Left kidney (tissue), 8 donors: ENCODE measurements at places on chromosomes 3 and 15. TPM values are rescaled to one million over a fixed set of nuclear protein-coding genes. Genes with fewer than 3 reads are reported as not detected.

CASR gene
- 24.9 TPM for polyA plus RNA-seq

GOLGA6L2 gene
- not detected for polyA plus RNA-seq

DNA sequence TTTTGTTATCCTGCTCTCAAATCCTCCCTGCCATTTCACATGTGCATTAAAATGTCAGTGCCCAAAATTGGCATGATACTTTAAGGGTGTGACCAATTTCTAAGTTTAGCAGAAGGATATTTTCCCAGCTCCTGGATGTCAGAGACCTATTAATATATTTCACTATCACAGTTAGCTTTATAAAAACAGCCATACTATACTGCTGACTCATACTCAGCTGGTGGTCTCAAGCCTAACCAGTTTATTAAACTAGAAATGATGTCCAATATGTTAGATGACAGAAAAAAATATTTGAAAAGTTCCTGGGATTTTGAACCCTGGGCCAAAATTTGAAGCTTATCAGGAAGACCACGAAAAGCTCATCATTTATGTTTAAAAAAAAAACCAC is 60.9 kb upstream of the ZNF280D start:
- no peak for DNase-seq

GRCh38 chr15:100635406-100636071 is 33.1 kb downstream of the ASB7 start:
- no peak for DNase-seq

DNA sequence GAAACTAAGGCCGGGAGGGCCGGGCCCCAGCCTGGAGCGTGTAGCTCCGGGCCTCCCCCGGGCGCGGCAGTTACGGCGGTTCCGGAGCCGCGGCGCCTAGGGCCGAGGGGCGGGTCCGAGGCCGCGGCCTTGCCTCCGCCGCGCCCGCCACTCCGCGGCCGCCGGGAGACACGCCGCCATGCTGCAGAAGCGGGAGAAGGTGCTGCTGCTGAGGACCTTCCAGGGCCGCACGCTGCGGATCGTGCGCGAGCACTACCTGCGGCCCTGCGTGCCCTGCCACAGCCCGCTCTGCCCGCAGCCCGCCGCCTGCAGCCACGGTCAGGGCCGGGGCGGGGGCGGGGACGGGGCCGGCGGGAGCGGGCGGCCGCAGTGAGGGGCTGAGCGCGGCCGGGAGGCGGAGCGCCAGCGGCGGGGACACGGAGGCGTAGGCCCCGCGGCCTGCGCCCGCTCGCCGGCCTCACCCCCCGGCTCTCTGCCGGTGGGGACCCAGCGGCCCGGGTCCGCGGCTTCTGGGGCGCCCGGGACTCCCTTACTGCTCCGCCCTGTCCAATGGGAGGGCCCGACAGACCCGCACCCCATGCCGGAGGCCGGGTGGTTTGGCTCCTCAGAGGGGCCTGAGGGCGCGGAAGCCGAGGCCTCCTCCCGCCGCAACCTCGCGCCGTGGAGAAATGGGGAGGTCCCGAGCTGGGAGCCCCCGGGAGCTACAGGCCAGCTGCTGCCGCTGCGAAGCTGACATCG is at the start of gene DIS3L:
Gene DIS3L (plus strand): TSS at position 150 of the 738 bp plus-strand sequence. CDS start 29 bp downstream, at position 179.
- peak; percentile 53 for DNase-seq

GRCh38 chr15:75947092-75947491 is 43.4 kb downstream of the FBXO22 start:
- no peak for DNase-seq

- no peak for DNase-seq
These were observed 261.0 kb downstream of the TLE3 start for GRCh38 chr15:69836526-69837230.

DNA sequence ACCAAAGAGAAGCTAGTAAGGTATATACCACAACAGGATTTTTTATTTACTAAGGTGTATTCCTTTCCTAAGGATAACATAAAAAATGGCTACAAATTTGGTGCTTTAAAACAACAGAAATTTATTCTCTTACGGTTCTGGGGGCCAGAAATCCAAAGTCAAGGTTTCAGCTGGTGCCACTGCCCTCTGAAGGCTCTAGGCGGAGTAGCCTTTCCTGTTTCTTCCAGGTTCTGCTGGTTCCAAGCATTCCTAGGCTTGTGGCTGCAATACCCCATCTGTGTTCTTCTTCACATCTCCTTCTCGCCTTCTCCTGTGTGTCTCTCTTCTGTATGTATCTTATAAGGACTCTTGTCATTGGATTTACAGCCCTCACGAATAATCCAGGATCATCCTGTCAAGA is 549.9 kb downstream of the GRM7 start:
- no peak for DNase-seq

- peak; percentile 3 for DNase-seq
These were observed 330.2 kb downstream of the OCA2 start for GRCh38 chr15:27768732-27769475.

- no peak for DNase-seq
These were observed 32.0 kb downstream of the PPP1R2 start for GRCh38 chr3:195511136-195511535.
